ENCODE measurements at places on chromosomes 3 and 15.

DNA sequence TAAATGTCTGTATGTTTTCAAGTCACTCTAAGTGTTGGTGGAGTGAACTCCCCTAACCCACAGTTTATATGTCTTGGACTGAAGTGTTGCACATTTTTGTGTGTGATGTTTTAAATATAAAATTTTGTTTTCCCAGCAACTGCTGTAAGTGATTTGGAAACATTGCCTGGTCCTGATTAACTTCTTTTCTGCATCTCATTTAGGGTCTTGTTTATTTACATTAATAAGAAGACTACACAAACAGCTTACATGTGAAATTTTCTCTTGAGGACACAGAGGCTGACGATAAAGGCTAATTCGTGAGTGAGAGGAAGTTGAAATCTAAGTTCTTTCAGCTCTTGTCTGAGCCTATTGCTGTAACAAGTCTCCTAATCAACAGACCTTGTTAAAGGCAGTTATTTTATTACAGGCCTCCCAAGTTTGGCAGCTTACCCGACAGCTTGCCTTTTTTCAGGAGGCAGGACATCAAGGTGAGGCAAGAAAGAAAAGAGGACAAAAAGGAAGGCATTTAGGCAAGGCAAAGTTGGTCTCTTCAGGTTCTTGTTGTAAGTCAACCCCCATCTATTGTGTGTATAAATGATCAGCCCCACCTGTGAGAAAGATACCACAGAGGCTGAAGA lies 177.7 kb upstream of the NR2E3 start:
- DNase-seq: no peak

GRCh38 chr3:15601399-15602145 lies at the start of the genes BTD and HACL1:
Gene BTD (plus strand): TSS chr3:15601745. CDS start chr3:15635440, 33,695 bp downstream.
Gene HACL1 (minus strand): TSS chr3:15601569. CDS start chr3:15601463, 106 bp downstream.
- DNase-seq: peak; percentile 99

- peak; percentile 40 for DNase-seq
Observed at GRCh38 chr3:36868614-36869436, 76.0 kb downstream of the TRANK1 start.

- no peak for DNase-seq
Observed at GRCh38 chr3:193498215-193498614, 56.5 kb downstream of the ATP13A4 start.

- DNase-seq: no peak
Observed at GRCh38 chr3:94779699-94780098, 716.8 kb downstream of the NSUN3 start.

DNA sequence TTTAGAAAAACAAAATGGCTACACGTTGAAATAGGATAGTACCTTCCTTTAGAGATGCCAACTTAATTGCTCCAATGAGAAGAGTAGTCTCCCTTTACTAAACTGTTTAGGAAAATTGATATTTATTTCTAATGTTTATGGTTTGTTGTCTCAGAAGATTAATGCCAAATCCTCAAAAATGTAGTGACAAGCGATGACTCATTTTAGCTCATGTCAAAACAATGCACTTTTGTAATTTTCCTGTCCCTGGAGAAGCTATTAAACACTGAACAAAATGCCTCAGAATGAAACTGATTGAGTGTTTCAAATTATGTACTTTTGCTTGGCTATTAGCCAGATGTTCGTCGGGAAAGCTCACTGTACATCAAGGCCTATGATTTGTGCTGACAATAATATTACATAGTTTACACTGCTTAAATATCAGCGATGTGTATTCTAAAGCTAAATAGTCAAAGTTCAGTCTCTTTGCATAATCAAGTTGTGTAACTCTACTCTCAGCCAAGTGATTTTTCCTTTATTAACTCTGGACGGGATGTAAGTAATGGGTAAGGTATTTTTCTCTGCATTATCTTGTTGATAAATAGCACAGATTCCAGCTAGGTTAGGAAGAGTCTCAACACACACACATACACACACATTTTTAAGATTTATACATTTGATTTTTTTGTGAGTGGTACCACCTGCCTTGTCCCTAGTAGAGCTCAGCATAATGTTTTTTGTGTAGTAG lies 83.7 kb downstream of the CMSS1 start:
- DNase-seq: no peak
